ENCODE measurements at places on chromosomes 2 and 18.

DNA sequence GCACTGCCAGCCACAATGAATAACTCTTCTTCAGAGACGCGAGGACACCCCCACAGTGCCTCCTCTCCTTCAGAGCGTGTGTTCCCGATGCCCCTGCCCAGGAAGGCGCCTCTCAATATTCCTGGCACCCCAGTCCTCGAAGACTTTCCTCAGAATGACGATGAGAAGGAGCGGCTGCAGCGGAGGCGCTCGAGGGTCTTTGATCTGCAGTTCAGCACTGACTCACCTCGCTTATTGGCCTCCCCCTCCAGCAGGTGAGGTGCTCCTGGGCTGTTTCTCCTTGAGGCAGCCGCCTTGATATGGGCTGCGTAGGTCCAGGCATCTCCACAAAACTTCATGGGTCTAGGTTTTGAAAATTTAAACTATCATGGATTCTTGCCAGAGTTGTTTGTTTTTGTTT lies 6.1 kb downstream of the NCAPH start:
- no peak for DNase-seq

DNA sequence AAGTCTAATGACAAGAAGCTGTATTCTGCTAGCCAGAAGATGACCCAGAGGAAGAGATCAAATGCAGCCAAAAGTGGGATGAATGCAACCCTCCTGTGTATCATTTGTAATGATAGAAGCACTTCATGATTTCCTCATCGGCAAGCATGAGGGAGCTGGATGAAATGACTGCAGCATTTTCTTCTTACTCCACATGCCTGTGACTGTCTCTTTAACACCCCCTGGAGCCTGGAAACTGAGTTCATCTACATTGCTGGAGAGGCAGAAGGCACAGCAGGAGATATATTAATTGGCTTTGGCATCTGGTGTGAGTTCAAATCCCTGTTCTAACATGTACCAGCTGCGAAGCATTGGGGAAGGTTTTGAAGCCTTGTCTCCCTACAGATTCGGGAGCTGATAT lies 37.7 kb downstream of the ID2 start:
- DNase-seq: no peak

- no peak for DNase-seq
These were observed 65.9 kb downstream of the TMEM247 start for GRCh38 chr2:46545015-46545839.

DNA sequence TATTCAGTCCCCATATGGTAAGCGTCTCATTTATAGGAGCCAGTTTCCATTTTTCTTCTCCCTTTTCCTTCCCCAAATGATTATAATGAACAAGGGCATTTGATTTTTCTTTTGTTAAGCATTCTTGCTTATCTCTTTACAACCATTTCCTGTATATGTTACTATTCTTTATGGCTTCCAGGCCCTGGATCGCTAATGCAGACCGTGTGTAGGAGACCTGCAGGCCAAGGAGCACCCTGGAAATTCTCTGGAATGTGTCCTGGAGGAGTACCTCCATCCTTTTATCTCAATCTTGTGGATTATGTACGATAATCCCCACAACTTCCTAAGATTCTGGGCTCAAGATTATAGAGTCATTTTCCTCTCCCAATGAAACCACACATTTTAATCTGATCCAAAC lies 439.6 kb upstream of the MMADHC start:
- DNase-seq: no peak

DNA sequence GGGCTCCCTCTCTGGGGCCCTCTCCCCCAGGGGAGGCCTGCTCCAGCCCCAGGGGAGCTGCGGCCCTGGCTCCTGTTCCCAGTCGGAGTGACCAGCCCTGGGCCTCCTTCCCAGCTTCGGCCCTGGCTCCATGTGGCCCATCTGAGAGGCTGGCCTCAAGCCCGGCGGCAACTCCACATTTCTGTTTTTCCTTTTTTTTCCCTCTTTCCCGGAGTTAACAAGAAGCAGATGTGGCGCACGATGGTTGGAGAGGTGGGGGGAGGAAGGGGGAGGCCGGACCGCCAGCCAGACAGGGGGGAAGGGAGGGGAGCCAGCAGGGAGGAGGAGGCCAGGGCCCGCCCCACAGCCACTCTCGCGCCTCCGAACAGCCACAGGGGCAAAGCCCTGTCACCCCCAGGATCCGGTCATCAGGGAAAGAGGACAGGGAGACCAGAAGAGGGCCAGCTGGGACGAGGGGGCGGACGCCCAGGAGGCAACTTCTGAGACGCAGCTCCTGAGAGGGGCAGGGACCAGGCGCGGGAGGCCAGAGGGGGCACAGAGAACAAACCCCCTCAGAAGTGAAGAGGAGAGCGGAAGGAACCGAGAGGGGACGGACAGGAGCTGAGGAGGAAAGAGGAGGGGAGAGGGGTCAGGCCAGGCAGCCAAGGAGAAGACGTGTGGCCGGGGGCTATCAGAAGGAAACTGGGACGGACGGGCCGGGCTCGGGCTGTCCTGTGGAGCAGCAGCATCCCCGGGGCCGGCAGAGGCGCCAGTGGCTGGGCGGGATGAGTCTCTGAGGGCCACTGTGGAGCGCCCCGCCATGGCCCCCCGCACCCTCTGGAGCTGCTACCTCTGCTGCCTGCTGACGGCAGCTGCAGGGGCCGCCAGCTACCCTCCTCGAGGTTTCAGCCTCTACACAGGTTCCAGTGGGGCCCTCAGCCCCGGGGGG lies at the start of gene EMILIN1:
TSS of gene EMILIN1 (plus strand) at position 349 of the 928 bp plus-strand sequence. CDS start at position 800, 451 bp downstream.
- DNase-seq: peak; percentile 73

GRCh38 chr2:143248631-143249030 lies 119.4 kb downstream of the ARHGAP15 start:
- no peak for DNase-seq

GRCh38 chr2:223459328-223459939 lies 142.7 kb downstream of the SCG2 start:
- DNase-seq: no peak

DNA sequence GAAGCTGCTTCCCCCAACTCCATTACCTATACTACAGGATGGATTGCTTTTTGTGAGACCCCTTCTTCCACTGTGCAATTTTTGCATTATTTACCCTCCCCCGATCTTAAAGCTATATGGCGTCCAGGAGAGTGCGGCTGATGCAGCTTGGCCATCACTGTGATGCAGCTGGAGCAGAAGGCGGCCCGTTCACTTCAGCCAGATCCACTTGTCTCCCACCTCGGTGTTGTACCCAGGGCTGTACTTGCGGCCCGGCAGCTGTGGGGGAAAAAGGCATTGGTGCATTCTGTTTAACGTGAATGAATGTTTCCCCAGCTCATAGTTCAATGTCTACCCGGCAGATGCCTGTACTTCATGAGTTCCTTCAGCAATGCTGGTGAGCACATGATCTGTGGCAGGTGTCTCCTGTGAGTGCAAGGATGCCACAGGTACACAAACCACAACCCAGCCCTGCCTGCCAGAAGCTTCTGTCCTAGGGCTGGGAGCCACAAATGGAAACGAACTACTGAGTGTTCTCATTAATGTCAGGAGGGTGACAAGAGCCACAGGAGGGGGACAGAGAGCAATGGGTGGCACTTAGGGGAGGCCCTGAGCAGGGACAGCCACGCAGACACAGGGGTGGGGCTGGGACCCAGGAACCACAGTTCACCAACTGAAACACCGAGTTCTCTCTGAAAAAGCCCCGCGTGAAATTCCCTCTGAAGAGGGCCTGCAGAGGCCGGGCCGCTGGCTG lies 64.0 kb downstream of the NDUFA10 start:
- no peak for DNase-seq

DNA sequence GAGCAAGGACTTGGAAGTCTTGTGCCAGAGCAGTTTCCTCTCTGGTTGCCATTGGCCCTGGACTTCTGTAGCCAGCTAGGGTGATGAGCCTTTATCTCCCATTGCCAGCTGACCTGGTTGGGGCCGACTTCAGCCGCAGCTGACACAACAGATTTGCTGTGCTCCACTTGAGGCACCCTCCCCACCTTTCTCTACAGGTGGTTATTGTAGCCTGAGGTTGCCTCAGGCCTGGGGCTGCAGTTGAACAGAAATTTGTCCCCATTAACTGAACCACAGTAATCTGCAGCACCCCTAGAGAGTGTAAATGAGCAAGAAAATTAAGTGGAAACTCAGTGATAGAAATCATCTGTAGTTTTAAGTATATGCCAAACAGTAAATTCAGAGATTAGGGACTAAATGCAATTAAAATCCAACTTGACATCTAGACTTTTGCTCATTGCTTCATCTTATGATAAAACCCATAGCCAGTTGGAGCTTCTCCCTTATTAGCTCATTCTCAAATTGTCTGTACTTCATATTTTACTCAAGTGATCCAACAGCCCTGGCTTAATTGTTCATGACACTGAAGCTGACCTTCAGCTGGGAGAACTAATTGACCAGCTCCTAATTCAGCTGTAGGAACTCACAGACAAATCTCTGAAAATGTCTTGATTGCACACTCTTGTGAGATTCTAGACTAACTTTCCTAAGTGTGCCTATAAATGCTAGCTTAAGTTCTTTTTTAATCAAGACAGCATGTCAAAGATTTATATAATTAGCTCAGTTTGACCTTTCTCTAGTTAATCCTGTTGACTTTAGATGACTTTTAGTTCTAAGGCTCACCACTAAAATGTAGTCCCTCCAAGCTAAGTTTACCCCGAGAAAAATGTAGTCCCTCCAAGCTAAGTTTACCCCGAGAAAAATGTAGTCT lies 48.9 kb downstream of the COPS8 start:
- DNase-seq: no peak

DNA sequence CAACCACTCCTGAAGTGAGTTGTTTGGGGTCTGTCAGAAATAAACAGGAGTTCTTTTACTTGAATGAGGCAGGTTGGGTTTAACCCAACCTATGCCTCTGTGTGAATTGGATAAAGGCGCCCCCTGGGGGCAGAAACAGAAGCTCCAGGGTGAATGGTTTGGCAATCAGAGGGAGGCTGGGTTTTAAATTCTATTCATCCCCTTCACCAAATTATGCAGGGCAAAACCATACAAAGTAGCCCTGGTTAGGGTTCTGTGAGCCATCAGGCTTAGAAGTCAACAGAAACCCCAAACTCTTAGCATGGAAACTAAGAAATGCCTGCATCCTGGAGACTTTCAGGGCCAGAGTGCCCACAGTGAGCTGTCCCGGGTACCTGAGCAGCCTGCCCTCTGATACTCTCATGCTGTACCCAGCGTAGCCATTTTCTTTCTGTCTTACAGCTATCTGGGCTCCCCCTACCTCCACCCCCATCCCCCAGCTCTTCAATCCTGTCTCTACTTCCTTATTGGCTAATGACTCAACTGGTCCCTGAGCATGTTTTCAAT lies 241.5 kb downstream of the ICOS start:
- DNase-seq: peak; percentile 37

DNA sequence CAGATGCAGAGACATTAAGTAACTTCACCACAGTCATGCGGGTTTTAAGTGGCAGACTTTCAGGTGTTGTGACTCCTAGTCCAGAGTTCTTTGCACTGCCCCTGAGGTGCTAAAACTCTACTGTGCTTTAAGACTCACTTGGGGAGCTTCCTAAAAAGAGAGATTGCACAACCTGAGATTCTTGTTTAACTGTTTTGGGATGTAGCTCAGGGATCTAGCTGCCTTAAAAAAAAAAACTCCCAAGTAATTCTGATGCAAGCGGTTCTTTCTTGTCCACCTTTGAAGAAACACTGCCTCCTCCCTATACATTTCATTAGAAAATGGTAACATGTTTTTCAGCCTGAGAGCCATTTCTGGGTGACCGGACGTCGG lies 13.0 kb downstream of the IL37 start:
- no peak for DNase-seq

GRCh38 chr2:203396667-203397066 lies 68.5 kb downstream of the ABI2 start:
- DNase-seq: no peak

GRCh38 chr2:201574766-201575165 lies 68.5 kb downstream of the TMEM237 start:
- no peak for DNase-seq

DNA sequence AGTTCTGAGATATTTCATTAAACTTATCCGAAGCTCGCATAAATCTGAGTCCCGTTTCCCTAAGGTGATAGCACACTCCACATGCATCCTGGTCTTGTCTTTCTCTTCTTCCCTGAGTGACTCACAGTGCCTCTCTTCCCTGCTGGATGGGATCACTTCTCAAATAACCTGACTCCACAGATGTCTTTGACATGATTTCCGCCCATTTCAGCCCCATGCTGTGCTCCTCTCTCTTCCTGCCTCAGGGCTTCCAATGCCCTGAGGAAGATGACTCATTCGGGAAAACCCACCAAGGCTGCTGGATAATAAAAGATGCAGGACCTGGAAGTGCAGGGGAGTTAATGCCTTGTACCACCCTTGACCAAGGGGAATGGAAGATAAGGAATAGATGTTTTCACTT lies 441.7 kb upstream of the SOX11 start:
- no peak for DNase-seq

DNA sequence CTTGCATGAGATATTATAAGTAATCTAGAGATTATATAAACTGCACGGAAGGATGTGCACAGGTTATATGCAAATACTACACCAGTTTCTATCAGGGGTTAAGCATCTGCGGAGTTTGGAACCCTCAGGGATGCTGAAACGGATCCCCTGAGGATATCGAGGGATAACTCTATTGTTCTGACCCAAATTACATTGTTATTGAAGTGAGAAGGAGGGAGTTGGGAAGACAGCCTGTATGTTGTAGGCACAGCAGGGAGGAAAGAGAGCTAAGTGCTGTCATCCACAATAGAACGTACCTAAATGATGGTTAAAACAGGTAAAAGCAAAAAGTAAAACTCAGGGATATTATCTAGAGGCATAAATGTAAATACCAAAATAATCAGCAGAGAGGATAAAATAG lies 44.6 kb upstream of the SMAD2 start:
- no peak for DNase-seq

DNA sequence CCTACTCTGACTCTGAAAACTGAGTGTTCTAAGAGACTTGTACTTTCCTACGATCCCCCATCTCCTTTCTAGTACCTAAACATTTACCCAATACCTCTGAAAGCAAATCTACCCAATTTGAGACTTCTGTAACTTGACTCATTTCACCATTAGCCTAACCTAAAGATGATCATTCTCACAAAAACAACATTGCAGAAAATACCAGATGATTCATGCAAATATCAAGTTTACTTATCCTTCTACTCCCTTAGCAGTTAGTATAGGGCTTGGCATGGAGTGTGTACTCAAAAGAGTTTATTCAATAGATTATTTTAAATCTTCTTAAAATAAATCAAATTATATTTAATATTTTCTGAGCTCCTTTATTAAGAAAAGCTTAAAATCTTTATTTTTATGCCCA lies 89.6 kb downstream of the NR4A2 start:
- no peak for DNase-seq

DNA sequence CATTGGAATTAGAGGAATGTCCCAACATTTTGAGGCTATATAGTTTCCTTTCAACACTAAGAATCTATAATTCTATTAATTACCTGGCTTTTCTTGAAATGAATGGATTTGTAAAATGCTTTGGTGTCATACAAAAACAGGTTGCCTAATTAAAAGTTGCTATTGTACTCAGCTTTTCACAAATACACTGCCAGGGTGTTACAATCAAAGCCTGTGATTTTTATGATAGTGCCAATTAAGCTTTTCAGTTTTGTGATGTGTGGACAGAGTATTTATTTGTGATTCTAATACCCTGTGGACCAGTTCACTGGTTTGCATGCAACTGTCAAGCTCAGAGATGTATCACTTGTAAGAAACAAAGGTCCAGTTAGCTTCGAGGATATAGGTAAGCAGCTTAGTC lies 71.8 kb downstream of the NAB1 start:
- no peak for DNase-seq

GRCh38 chr18:44818668-44819403 lies 138.1 kb downstream of the SETBP1 start:
- DNase-seq: no peak

- DNase-seq: no peak
These were observed 32.1 kb upstream of the SP3 start for GRCh38 chr2:173997269-173997668.

- DNase-seq: no peak
These were observed 53.1 kb downstream of the NTSR2 start for GRCh38 chr2:11616851-11617415.
